ENCODE measurements at places on chromosomes 6 and 20.

DNA sequence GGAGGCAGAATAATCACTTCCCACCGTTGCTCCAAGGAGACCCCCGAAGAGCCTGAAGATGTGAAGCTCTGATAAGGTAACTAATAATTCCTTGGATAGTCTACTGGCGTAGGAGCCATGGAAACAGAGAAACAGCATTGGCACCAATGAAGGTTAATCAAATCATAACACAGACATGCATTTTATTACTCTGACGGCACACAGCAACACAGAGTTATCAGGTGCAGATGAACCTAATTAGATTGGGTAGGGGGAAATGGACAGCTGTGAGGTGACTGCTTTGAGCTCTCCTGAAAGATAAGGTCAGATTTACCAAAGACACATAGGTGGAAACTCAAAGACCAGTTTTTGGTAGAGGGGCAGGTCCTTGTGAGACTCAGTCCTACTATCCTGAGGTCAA is 544.0 kb upstream of the AGPAT4 start:
- DNase-seq, result no peak

DNA sequence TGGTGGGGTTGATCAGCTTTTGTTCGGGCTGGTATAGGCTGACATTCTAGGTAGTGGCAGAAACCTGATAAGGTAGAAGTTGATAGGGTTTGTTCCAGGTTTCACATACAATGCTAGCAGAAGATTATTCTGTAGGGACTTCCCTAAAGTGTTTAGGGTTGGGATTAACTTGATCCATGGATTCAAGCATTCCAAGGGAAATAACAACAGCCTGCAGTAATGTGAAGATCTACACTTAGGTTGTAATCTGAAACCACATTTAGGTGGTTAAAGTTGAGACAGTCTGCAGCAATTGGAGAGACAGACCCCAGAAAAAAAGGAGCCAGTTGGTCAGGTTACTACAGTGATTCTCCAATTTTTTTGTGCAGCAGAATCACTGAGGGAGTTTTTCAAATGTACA is 56.1 kb downstream of the GJA1 start:
- DNase-seq, result no peak

GRCh38 chr20:20423117-20423516 is 55.2 kb downstream of the INSM1 start:
- DNase-seq, result no peak

- no peak for DNase-seq
Observed at GRCh38 chr20:5482791-5483190, 166.0 kb upstream of the PROKR2 start.

GRCh38 chr20:8648466-8648865 is 420.4 kb upstream of the PLCB4 start:
- DNase-seq, result no peak

GRCh38 chr6:73747289-73747688 is 51.3 kb downstream of the CD109 start:
- DNase-seq, result no peak

DNA sequence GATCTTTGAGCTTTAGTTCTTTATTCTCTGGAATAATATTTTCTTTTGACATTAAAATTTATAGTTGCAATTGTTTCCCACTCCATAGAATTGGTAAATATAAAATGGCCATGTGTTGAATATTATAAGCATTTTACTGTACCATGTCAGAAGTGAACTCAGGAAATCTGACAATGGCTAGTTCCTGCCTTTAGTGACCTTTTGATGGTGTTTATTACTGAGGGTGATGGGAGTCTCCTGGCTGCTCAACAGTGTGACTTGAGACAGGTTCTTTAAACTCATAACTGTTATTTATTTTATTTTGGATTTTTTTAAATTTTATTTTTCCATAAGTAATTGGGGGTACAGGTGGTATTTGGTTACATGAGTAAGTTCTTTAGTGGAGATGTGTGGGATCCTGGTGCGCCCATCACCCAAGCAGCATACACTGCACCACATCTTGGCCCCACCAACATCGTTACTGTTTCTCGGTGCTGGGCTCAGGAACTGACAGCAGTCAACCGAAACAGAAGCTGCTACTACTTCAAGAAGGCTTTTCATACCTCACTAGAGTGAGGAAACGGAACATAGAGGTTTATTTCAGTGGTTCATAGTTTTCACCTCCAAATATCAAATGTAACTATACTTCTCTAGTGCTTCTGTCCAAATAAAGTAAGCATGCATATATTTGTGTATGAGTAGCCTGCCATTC is 90.4 kb downstream of the PLEKHG1 start:
- no peak for DNase-seq

DNA sequence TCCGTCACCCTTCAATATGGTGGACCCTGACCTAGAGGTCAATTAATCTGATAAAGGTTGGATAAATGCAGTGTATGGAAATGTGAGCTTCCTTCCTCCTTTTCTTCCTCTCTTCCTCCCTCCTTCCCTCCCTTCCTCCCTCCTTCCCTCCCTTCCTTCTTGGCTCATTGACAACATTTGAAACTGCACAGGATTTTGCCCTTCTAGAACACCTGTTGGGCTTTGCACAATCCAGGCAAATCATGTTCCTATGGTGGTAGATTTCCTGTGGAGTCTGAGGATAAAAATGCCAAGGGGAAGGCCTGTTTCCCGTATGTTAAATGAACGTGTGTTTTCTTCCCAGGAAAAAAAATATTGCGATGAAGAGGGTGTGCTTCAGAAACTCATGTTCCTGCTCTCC is 642.8 kb downstream of the EPM2A start:
- DNase-seq, result no peak

DNA sequence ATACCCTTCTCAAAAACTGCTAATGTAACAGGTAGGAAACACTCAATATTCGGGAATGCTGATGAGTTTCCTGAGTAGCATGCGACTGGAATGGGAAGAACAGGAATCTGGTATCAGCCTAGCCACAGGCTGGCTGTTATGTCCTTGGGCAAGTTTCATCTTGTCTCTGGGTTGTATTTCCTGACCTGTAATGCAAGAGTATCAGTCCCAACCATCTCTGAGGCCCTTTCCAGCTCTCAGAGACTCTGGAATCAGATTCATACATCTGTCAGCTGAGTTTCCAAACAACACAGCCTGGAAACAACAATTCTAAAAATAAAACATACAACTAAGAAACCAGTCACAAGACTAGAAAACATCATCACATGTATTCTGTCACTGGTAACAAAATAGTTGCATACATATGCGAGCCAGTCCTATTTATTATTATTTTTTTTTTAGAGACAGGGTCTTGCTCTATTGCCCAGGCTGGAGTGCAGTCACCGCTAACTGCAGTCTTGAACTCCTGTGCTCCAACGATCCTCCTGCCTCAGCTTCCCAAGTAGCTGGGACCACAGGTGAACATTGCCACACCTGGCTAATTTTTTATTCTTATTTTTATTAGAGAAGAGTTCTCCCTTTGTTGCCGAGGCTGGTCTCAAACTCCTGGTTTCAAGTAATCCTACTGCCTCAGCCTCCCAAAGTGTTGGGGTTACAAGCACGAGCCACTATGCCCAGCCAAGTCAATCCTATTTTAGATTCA is 16.7 kb upstream of the TFAP2A start:
- DNase-seq, result no peak

DNA sequence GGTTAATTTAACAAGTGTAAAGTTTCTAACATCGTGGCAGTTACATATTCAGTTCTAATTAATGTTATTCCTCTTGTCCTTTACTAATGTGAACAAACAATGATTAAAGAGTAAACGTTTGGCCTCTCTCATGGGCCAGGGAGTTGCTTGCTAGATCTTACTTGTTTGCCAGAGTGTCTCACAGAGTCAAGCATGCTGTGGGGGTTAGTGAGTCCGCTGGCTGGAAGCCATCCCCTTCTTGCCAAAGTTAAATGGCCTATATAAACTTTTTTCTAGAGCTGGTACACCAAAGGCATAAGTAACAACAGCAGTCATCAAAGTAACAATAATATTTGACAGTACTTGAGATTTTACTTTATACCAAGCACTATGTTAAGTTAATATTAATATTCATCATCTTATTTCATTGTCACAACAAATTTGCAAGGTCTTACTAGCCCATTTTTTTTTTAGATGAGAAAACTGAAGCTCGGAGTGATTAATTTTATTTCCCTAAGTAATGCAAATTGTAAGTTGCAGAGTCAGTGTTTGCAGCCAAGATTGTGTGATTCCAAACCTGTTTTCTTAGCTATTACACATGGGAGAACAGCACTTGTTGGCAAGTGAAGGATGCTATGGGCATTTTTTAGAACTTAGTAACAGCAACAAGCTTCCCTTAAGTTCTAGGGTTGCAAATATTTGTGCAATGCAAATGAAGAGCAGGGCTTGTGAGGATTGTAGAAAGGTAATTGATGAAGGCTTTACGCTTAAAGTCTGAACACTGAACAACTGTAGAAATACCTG is 224.5 kb downstream of the RFPL4B start:
- DNase-seq, result no peak

DNA sequence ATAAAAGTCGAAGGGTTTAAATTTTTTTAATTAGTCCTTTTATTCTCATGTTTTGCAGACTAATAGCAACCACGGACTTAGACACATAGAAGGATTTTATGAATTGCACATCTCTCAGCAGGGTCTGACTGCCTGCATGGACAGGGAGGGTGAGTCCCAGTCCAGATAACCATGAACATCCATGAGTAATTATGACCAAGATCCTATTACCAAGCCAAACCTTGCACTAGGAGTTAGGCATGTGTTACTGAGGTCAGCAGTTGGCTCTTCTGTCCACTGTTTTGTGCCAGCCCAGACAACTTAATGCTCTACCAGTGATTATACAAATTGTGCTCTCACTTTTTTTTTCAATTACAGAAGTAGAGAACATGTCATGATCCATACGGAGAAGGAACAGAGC is 211.2 kb downstream of the MAFB start:
- DNase-seq, result no peak

- no peak for DNase-seq
Observed at GRCh38 chr6:140897349-140897748, 1235.4 kb upstream of the GJE1 start.

GRCh38 chr6:99967052-99967451 is 27.0 kb downstream of the MCHR2 start:
- DNase-seq, result no peak

- no peak for DNase-seq
Observed at GRCh38 chr6:34562861-34563512, 6.9 kb upstream of the SPDEF start.

GRCh38 chr6:87408721-87409155 is 966 bp downstream of the CFAP206 start:
- DNase-seq, result no peak

DNA sequence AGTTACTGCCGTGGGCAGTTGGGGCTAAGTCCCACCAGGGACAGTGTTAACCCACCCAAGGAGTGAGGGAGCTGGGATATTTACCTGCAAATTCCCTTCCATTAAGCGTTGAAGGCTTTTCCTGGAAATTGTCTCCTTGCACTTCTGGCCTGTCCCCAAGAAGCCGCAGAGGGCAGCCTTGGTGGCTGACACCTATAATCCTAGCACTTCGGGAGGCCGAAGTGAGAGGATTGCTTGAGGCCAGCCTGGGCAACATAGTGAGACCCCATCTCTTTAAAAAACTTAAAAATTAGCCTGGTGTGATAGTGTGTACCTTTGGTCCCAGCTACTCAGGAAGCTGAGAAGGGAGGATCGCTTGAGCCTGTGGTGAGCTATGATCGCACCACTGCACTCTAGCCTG is 204.4 kb downstream of the EYA2 start:
- DNase-seq, result no peak

DNA sequence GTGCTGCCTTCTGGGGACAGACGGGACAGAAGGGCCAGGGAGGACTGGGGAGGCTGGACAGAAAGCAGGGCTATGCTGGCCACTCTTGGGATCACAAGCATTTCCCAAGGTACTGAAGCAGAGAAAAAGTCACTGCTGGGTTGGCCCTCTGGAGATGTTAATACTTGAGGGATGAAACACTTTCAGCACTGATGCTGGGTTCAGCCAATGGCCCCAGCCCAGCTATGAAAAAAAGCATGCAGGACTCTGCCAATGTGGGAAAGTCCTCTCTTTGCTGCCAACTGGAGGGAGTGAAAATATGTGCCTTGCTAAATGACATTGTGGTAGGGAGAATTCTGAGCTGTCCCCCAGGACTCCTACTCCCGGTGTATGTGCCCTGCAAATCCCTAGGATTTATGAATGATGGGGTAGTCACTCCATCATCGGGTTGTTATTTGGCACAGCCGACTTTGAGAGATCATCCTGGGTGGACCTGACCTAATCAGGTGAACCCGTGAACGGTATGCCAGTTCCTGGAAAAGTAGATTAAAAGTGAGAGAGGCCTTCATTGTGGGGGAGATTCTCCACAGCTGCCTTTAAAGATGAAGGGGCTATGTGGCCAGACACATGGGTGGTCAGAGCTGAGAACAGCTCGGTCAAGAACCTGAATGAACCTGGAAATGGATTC is 119.9 kb upstream of the TRAF3IP2 start:
- DNase-seq, result no peak

- DNase-seq, result no peak
Observed at GRCh38 chr6:101116337-101116736, 235.2 kb upstream of the ASCC3 start.

DNA sequence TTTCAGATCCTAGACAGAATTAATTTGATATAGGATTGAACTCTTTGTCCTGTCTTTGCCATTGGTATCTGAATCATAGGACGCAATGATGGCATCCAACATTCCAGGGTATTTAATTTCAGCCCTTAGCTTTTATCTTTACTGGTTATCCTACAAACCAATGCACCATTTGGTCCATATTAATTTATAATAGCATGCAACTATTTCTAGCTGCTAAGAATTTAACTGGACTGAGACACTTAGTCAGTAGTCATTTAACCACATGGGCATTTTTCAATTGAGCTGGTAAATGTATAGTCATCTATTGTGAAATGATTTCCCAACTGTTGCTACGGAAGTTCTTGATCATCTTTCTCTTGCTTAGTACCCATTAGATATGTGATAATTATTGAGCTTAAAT is 141.1 kb downstream of the CD164 start:
- DNase-seq, result no peak

- DNase-seq, result no peak
Observed at GRCh38 chr6:135811170-135811569, 40.3 kb upstream of the PDE7B start.

DNA sequence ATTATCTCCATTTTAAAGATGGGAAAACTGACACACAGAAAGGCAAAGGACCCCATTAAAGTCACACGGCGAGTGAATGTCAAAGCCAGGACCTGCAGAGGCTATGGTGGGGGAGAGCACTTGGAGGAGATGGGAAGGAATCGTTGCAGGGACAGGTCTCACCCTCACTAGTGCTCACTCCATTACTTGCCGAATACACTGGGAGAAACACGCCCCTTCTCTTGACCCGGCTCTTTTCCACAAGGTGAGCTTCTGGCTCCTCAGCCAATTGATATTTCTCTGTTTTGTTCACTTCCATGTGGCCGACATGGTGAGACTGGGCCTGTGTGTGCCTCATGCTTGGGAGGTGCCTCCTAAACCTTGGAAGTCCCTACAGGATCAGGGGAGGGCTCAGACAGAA is 117.8 kb upstream of the KCNG1 start:
- no peak for DNase-seq

DNA sequence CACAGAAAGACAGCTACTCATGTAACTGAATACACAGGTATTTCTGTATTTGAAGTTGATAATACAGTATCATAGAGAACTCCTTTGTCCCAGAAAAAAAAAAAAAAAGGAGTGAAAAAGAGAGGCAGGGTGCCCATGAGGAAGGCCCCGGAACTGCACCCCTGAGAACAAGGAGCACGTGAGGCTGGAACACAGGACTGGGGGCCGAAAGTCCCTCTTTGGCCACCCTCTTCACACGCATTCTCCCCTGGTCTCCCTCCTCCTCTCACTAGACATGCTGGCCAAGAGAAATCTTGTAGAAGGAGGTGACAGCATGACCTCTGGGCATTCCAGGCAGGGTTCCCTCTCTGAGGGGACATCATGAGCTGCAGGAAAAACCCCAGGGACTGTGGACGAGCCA is 62.7 kb upstream of the TRAF3IP2 start:
- peak; percentile 17 for DNase-seq

All from A549 (cell line).